ENCODE measurements at places on chromosomes 1 and 21.

- DNase-seq = no peak
Observed at GRCh38 chr1:54266195-54266594, 66.2 kb downstream of the MRPL37 start.

- DNase-seq = no peak
Observed at GRCh38 chr1:196445775-196446174, 162.5 kb downstream of the KCNT2 start.

DNA sequence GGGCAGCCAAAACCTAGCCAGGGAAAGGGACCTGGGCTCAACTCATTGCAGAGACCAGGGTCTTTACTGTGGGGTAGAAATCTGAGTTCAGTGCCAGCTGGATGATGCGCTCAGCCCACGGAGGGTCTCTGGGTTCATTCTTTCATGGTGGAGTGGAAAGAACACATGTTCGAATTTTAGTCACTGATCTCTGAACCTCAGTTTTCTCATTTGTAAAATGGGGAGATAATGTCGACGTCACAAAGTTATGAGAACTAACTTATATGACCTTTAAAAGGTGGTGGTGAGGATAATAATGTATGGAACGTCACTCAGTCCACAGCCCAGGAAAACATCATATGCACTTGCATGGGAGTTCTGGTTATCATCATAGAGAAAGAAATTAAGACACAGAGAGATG is 1.2 kb upstream of the TAL1 start:
- no peak for DNase-seq

GRCh38 chr1:206482611-206483010 is 12.3 kb downstream of the IKBKE start:
- no peak for DNase-seq

- no peak for DNase-seq
Observed at GRCh38 chr21:25254491-25255174, 352.6 kb downstream of the MRPL39 start.

GRCh38 chr1:11653861-11654136 is 430 bp downstream of the FBXO2 start:
- DNase-seq = no peak

DNA sequence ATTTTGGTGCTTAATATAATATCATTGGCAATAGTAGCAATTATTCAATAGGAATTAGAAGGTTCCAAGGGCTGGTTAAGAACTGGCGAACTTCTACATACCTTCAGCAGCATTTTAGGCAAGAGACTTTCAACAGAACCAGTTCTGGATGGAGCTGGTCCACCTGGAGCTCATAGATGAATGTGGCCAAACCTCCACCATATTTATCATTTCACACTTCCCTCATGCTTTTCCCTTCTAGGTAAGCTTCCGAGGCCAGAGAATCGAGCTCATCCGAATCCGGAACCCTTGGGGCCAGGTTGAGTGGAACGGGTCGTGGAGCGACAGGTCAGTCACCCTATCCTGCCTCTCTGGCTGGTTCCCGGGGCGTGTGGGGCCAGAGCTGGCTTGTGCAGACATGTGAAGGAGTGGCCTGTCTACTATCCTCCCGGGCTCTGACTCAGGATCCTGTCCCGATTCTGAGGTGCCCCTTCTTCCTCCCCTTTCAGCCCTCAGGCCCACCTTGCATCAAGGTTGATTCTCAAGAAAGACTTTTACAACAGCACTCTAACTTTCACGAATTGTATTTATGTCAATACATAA is 24.7 kb downstream of the CAPN9 start:
- DNase-seq = no peak

DNA sequence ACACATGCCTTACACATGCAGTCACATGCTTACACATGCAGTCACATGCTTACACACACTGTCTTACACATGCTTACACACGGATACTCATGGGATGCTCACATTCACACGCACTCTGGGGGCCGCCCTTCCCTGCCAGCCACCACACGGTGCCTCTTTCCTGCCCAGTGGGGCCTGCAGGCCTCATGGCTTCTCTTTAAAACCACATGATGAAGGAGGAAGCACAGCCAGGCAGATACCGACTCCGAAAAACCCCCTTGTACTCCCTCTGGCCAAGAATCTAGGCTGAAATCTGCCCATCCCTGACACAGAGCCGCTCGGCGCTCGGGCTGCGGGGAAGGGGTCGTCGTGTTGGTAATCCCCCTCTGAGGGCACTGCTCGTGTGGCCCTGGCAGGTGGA is 113.0 kb downstream of the PRDM16 start:
- DNase-seq = no peak

DNA sequence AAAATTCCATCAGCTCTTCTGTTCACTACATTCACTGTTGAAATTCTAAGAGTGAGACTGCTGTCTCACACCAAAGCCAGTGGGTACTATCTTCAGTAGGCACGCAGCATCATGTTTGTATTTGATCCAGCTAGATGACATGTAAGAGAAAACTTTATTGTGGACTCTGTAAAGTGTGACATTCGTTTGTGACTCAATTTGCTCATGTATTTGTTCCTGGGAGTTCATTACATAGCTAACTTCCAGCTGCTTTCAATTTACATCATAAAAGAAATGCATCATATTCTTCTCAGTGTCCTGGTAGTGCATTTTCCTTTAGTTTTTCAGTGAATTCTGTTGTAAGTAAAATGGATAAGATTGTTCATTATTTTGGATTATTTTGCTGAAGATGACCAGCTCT is 31.4 kb downstream of the CTH start:
- DNase-seq = no peak

DNA sequence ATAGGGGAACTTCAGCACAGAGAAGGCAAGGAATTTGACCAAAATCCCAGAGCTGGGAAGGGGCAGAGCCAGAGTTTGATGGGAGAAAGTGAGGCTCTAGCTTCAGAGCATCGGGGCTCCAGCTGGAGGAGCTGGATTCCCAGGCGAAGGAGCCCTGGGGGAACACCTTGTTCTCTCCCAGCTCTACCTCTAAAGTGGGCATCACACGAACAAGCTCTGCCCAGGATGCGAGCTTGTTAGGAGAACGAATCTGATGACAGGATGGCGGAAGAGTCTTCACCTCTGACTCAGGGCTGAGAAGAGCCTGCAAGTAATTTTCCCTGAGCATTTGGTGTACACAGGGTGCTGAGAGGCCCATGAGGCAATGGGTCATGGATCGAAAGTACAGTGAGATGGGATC is 22.0 kb downstream of the TNNT2 start:
- no peak for DNase-seq

DNA sequence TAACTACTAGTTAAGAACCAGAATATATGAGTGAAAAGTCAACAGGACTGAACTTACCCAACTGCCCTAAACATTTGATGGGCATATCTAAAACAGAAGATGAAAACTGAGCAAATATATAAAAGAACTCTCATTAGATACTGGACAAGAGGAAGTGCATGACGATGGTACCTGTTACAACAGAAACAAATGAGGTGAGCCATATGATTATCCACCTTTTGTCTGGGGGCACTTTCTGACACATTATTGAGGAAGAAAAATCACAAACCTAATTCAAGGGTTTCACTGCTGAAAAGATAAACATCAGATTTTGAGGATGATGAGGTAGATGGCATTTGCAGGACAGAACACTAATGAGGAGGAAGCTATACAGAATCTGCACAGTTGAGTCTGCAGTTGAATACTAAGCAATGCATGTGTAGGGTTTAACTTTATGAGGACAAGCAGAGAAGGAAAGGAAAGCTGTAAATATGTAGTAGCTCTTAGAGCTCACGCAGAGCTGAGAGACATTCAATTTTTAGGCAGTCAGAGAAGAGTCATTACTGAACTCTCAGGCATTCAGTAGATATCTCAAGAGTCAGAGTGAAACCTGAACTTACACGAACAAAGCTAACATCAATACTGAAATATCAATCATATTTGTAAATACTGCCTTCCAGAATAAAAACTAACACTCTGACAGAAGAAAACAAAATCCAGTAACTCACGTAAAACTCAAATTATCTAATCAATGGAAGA is 262.1 kb downstream of the AKT3 start:
- no peak for DNase-seq

GRCh38 chr1:44949286-44949685 is 37.1 kb downstream of the EIF2B3 start:
- DNase-seq = no peak

DNA sequence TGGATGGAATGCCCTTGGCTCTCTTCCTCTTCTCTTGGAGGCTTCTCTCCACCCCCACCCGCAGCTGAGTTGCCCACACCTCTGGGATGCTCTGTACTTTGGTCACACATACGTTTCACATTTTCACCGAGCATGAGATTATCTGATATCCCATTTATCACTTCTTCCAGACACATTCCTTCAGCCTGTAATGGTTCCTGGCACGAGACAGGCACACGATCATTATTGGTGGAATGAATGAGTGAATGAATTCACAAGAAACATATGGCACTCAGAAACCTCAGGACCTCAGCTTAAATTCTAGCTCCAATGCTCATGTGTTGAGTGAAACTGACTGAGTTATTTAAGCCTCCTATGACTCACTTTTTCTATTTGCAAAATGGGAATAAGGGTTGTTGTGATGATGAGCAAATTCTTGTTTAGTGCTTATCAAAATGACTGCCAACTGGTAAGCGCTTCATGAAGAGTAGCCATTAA is 242.7 kb upstream of the JUN start:
- DNase-seq = no peak

GRCh38 chr1:175480343-175480822 is 263.0 kb downstream of the TNR start:
- no peak for DNase-seq

DNA sequence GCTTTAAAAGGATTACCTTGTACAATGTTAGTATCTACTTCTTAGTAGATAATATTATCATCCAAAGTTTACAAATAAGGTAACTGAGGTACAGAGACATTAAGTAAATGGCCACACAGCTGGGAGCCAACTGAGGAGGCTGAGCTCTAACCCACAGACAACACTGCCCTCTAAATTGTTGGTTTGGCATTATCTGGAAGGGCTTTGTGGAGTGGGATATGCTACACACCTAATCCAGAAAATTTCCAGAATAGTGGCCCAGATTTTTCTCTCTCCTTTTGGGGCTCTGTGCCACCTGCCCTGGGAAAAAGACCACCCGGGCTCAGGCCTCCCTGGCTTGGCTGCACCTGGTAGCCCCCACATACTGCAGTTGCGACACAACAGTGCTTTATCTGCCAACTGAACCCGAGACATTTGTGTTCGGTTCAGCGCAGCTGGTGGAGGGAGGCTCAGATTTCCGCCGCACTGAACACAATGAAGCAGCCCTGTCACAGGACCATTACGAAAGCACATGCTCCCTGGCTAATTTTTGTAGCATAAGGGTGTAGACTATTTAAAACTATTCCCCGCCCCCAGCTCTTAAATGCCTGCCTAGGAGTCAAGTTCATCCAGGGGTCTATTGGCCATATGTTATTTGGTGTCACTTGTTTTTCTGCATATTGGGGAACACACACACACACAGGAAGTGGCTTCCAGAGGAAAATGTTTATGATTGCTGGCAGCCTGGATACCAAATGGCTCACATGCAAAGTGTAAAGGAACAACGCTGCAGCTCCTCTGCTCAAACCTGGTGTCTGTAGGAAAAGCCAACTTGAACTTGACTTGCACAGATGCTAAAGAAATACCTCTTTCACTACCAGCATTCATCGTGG is 92.3 kb upstream of the ESRRG start:
- DNase-seq = no peak

DNA sequence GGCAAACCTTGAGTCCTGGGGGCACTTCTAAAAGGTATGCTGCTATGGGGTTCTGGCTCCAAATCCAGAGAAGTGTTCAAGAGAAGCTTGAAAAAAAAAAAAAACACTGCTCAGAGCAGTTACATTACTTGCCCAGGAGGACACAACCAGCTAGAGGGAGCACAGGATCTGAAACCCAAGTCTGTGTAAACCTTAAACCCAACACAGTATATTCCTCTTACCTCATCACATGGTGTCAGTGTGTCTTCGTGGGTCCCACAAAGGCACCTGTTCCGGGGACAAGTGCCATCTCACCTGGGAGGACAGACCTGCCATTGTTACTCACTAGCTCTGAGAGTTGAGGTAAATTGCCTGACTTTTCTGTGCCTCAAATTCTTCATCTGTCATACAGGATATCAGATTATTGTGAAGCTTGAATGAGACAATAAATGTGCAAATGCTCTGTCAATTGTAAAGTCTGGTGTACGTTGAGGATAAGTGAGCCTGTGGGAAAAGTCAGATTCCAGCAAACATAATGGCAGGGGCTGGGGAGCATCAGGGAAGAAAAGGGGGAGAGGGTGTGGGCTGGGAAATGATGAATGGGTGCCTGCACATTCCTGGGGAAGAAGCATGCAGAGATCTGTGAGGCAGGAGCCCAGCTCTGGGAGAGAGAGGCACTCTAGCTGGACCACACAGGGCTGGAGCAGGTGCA is 170.4 kb upstream of the ZC3H12A start:
- no peak for DNase-seq

DNA sequence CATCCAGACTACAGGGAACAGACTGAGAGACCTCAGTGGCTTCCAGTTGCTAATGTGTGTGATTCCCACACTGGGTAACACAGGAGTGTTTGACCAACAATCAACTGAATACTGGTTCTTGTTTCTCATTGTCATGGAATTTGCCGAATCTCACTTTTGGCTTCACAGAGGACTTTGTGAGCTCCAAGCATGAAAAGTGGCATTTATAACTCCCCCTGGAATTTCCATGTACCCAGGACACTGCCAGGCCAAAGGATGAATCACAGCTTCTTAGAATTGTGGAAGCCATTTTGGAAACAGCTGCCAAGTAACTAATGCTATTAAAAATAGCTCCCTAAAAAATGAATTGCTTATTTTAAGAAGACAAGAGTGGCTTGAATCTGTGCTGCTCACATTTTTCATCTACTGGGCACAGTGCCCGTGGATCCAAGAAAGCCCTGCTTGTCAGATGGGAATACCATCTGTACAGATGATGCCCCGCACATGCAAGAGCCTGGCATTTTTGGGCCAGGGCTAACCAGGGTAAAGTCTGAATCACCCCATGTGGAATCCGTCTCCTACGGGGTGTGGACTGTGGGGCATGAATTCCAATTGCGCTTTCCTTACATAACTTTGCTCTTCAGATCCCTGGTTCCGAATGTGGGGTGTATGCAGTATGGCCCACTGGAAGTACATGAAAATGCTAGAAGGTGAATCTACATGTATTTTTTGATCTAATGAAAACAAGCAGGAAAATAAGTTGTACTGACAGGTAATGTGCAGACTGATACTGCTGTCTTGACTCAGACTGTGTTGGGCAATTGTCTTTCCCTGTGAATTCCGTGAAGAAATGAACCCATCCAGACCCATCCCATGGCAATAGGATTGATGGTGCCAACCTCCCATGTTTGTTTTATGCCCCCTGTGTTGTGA is 487.3 kb downstream of the SIPA1L2 start:
- DNase-seq = no peak

Data from neural crest cell (in vitro differentiated cells).